ENCODE measurements at places on chromosomes 1 and 21.

GRCh38 chr21:31052489-31053142 lies 14.3 kb upstream of the KRTAP19-8 start:
- no peak for DNase-seq

GRCh38 chr21:44380876-44381275 lies 27.5 kb downstream of the TRPM2 start:
- DNase-seq: no peak

DNA sequence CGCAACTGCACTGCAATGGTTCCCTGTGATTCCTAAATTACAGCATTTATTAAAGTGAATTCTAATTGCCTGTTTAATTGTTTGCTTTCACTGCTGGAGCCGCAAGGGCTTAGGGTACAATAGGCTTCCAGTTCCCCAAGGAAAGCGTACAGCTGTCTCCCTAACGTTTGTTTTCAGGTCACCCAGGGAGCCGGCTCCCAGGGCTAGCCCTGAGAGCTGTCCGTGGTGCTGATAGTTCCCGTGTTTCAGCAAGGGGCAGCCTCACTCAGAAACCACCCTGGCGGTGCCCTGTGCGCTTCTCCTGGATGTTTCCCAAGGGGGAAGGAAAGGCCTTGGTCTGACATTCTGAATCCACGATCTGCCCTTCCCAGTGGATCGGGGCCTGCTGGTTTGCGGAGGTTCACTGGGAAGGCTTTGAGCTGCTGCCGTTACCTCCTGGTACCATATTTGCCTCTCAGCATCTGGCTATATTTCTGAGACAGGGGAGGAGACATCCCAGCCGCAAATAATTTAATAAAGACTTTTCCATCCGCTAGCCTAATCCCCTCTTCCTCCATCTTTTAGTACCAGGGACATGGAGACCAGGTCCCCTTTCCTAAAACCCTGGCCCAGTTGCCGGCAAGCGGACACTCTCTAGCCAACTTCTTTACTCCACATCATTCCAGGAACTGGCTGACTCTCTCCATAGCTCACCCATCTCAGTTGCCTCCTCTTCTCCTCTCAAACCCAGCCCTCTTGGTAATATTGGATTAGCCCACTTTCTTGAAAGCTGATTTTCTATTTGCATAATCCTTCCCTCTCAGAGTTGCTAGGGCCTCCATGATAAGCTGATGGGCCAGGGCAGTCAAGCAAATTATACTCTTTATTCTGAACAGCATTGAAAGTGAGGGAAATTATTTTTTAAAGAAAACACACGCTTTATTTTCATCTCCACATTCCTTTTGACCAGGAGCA lies 149.0 kb downstream of the IGSF21 start:
- no peak for DNase-seq

- no peak for DNase-seq
Measured at GRCh38 chr21:44927587-44928461, 7.1 kb upstream of the ITGB2 start.

GRCh38 chr1:1915911-1916840 lies 1.1 kb downstream of the CALML6 start:
- DNase-seq: no peak

Measured in GM04503 (cell line).